Smooth muscle cell of the brain vasculature (primary cell): ENCODE measurements at places on chromosomes 1 and 21.

DNA sequence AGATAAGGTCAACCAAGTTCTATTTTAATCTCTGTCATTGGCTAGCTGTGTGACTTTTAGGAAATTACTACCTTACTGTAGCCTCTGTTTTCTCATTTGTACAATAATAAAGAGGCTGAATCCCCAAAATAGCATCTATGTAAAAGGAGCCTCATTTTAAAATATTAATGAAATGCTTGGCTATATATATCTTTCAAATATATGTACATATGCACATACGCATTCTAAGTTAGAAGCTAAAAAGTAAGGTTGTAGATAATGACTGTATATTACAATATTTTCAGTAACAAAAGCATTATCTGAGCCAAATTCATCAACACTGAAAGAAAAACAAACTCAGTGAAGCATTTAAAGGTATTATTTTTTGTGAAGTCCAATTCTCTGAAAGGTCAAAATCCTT, 44.6 kb downstream of the TYW3 start:
- DNase-seq, result no peak

- DNase-seq, result no peak
Observed at GRCh38 chr1:39689635-39690034, 1.6 kb downstream of the HPCAL4 start.

DNA sequence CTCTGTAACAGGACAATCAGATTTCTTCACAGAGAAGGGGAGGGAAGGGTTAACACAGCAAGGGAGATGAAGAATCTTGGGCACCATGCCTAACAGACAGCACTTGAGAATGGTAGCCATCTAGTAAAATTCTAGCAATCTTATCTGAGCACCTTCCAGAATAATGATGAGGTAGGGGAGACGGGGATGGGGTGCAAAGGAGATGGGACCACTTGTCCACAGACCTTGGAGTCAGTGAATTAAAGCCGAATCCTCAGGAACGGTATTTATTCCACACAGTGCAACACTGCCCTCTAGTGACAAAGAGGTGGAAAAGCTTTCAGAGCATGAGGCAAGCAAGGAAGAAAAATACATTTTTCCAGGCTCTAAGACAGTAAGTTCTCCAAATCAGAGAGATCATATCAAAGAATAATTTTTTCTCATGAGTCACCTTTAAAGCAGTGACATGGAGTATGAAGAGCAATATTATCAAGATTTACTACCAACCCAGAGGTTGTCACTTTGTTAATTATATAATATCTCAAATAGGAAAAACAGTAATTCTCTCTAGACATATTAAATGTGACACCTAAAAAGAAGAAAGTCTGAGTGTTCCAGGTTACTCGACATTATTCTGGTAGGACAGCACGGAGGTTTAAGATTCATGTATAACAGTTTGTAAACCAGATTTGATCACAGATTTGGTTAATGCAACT, 43.3 kb upstream of the LPAR3 start:
- DNase-seq, result peak; percentile 31

DNA sequence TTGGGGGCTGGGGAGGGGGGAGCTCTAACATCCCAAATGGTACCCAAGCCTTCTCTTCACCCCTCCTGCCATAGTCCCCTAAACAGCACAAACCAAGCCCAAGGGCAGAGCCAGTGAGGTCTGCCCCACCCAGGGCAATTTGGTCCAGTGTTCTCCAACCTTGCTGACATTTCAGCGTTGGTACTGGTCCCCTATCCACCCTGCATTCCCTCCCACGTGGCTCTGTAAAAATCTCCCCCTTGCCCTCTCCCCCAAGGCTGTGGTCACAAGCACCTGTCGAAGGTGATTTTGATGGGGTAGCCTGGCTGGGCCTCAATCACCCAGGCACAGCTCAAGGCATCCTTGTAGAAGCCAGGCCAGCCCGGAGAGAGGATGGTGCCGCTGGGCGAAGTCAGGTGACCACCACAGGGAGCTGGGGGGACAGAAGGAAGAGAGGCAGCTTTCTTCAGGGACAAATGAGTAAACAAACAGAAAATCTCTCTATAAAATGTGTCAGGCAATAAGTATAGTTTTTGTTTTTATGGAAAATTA, 137.5 kb upstream of the HMGB4 start:
- no peak for DNase-seq

DNA sequence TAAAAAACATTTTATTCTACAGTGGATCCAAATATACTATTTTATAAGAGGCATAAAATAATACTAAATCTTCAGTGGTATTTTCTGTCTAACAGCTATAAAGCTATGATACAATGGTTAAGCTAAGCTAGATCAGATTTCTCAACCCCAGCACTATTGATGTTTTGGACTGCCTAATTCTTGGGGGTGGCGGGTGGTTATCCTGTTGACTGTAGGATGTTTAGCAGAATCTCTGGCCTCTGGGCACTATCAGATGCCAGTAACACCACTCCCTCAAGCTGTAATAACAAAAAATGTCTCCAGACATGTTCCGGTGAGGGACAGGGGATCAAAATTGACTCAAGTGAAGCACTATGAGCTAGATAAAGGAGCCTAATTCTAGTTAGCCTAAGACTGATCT, 118.5 kb downstream of the APP start:
- DNase-seq, result no peak

DNA sequence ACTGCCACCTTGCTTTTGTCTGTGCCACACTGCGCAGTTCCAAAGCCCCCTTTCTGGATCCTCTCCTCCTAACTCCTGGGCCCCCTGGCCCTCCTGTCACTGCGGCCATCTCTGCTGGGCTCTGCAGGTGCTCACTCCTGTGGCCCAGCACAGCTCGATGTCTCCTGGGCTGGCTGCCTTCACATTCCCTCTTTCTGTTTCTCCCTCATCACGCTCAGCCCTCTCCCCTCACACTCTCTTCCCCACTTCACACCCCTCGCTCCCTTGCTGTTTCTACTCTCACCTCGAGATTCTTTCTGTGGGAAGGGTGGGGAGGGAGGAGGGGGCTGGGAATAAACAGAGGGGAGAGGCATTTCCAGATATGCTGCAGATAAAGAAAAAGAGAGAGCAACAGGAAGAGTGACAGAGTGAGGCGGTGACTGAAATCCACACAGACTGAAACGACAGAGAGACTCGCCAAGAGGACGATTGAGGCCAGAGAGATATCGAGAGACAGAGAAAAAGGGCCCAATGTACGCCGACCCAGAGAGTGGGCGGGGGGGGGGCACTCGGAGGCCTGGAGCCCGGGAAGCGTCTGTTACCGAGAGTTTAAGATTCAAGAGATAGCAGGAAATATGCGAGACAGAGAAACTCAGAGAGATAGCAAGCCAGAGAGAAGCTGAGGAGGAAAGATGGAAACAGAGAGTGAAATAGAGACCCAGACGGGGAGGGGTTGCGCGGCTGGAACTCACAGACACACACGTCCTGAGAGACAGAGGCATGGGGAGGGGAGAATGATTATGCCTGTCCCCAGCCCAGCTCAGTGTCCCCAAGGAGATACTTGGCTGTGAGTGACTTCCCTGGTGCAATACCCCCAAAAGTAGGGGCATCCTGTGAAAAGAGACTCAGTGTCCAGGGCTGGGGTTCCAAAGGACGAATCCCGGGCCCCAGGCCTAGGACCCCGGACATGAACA, 666 bp downstream of the CSF3R start:
- no peak for DNase-seq

DNA sequence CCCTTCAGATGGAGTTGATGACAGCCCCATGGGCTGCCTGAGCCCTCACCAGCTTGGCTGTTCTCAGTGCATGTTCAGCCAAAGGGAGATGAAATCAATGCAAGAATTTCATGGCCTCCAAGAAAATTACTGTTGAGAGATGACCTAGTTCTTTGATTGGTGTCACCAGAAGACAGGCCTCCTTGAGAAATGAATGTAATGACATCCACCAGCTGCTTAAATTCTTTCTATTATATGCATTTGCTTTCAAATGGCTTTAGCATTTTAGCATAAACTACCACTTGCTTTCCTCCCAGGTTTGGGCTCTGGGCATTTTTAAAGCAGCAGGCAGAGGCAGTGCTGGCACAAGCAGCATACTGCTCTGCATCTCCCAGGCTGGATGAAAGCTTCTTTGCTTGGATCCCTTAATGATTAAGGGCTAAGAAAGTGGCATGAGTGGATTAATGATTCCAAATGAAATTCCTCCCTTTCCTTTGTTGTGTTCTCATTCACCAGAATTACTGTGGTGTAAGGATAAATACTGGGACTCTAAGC, 278.4 kb downstream of the ZNF326 start:
- DNase-seq, result no peak

GRCh38 chr1:3465935-3466321, 11.5 kb downstream of the ARHGEF16 start:
- DNase-seq, result no peak

GRCh38 chr1:21590126-21590880, 78.9 kb downstream of the RAP1GAP start:
- no peak for DNase-seq

GRCh38 chr1:50453266-50453665, 30.0 kb upstream of the DMRTA2 start:
- DNase-seq, result no peak

- no peak for DNase-seq
Observed at GRCh38 chr21:44455524-44456213, 359 bp downstream of the LRRC3 start.

DNA sequence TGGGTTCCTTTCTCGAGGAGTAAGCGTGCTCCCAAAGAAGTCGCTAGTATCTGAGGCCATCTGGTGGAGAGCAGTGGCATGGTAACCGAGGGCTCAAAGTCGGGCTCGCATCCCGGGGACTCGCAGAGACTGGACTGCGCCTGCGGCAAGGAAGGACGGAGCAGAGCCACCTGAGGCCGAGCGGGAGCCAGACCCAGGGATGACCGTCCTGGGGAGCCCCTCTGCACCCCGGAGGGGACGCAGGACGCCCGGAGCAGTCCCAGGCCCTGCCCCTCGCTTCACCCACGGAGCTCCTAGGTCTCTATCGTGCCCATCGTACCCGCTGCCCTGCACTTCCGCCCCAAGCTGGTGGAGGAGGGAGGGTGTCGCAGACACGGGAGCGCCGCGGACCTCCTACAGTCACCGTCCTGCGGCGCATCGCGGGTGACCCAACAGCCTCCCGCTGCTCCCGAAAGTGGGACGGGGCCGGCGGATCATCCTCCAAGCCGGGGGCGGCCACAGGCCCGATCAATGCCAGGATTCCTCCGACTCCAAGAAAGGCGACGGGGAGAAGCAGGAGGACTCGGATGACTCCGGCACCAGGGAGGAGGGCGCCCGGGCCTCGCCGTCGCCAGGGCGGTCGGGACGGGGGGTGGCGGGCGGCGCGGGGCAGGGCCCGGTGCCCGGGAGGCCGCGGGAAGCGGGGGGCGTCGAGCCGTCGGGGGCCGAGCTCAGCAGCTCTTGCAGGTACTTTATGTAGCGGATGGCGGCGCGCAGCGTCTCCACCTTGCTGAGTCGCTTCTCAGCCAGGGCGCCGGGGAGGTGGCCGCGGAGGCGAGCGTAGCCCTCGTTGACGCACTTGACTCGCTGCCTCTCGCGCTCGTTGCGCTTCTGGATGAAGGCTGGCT, 2.3 kb upstream of the CACNA1S start:
- DNase-seq, result peak; percentile 66

GRCh38 chr1:208007938-208008342, 97.0 kb upstream of the CD34 start:
- no peak for DNase-seq

GRCh38 chr1:84078842-84079202, 65.2 kb upstream of the PRKACB start:
- DNase-seq, result no peak

- DNase-seq, result no peak
Observed at GRCh38 chr1:34928699-34929496, 552 bp downstream of the DLGAP3 start.

DNA sequence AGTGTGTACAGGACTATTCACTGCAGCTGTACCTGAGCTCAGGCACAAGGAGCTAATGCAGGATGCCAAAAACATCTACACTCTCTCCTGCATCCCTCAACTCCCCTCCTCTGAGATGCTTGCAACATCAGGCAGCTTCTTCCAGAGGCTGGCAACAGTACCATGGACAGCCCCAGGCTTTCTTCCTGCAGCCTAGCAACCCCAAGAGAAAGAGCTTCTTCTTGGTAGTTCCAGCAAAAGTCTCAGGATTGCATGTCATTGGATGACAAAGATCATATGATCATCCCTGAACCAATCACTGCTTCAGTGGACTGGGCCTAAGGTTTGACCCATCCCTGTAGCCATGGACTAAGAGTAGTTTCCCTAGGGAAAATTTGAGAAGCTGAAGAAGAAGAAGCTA, 46.7 kb downstream of the CAMK2N1 start:
- DNase-seq, result no peak

DNA sequence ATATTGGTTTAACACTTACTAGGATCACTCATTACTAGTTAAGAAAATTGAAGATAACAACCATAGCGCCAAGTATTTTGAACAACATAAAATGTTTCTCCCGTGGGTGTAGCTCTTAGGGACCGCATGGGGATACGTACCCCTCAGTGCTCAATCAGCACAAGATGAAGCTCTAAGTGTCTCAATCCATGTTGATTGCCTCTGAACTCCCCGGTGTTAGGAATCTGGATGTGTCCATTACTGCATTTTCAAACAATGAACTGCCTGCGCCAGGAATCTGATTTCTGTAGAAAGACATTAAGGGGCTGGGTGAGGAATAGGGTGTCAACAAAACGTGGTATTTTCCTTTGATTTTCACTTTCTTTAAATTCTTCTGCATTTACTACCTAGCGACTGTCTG, 100.2 kb downstream of the LMO4 start:
- DNase-seq, result no peak

DNA sequence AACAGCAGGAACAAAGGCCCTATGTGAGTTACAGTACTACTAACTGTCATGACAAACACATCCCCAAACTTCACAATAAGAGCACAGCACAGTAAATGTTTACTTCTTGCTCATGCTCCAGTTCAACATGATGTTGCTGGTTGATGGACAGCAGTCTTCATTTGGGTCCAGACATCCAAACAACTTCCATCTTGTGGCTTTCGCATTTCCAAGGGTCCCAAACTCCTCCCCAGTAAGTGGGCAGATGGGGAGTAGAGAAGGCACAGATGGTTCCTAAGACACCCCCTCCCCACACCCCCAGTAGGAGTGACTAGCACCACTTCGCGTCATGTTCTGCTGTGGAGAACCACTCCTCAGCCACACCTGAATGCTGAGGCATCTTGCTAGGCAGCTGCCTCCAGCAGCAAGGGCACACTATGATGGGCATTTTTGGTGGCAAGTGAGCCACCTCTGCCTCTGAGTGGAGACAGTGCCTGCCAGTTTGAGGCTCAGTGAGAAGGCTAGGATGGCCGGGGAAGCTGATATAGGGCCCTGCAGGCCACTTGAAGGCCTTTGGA, 32.7 kb upstream of the CD2 start:
- no peak for DNase-seq

GRCh38 chr1:183887826-183888819, 83.2 kb downstream of the RGL1 start:
- DNase-seq, result no peak

GRCh38 chr1:228415853-228416216, 826 bp downstream of the TRIM17 start:
- DNase-seq, result no peak

- DNase-seq, result no peak
Observed at GRCh38 chr1:66295803-66296202, 238.2 kb upstream of the SGIP1 start.

DNA sequence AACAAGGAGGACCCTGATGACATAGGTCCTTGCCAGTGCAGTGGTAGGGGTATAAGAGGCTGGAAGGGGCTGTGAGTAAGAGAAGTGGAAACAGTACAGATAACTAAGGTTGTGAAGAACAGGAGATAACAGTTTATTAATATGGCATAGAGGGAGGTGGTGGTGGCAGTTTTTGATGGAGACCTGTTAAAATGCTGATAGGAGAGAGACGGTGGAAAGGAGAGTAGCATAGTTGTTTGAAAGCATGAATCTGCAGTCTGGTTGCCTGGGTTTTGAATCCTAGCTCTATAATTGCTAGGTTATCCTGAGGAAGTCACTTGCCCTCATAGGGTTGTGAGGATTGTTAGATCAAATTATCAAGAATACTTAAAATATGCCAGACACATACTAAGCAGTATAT, 19.4 kb downstream of the LRRC41 start:
- no peak for DNase-seq
